ENCODE measurements at places on chromosomes 12 and 14.

DNA sequence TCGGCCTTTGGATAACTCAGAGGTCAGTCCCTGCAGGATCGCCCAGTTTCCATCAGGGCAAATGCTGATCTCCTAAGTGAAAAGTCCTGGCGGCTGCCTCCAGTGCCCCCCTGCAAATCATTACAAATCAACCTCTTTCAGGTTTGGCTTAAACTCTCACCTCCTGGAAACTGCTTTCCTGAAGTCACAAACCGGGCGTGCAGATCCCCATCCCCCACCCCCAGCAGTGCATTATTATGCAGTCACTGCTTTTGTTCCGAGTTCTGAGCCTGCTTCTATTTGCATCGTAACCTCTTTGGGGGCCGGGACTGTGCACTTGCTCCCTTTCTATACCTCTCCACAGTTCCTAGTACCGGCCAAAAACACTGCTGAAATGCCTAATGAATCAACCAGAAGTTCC, at the start of gene USP44:
Gene USP44 (minus strand): TSS at position 172 of the 400 bp plus-strand sequence. CDS start 17,220 bp downstream, outside the sequence.
- DNase-seq = no peak

DNA sequence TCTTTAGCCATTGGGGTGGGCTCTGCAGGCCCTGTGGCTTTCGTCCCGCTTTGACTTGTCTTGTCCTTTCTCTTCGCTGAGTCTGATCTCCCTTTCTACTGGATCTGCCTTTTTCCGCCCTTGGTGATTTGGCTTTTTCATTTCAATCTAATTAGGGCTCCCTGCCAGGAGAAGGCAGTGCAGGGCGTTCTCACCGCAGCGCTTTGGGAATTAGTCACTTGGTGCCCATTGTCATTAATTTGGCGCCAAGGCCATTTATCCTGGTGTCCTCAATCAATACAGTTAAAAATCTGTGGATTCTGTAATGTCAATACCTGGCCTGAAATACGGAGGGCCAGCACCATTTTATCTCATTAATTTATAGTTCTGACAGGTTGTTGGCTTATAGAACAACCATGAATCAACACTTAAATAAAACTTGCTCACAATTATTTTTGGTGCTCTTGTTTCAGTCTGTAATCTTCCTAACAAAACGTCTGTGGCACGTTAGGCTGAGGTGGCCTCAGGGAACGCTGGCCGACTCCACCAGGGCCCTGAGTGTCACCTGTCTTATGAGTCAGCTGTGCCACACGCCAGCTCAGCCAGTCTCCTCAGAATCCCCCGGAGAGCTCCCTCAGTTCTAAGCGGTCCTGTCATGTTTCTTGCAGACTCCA, 115.7 kb downstream of the BEGAIN start:
- DNase-seq = no peak

- no peak for DNase-seq
Observed at GRCh38 chr14:84806622-84807021, 723.3 kb upstream of the FLRT2 start.

DNA sequence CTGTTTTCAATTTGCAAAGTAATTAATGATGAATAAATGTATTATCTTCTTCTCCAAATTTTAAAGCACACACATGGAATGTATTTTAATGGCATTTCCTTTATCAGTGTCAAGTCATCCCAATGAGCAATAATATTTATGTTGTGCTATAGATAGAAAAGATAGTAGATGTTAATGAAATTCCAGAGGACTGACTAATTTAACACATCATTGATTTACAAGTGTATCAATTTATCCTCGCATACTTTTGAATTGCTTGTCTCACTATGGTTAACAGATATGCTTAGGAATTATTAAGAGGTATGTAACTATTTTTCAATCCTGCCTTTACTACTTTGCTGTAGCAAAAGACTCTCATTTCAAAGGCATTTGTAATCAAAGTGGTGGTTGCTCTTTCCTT, 842.9 kb downstream of the SLC6A15 start:
- DNase-seq = no peak

DNA sequence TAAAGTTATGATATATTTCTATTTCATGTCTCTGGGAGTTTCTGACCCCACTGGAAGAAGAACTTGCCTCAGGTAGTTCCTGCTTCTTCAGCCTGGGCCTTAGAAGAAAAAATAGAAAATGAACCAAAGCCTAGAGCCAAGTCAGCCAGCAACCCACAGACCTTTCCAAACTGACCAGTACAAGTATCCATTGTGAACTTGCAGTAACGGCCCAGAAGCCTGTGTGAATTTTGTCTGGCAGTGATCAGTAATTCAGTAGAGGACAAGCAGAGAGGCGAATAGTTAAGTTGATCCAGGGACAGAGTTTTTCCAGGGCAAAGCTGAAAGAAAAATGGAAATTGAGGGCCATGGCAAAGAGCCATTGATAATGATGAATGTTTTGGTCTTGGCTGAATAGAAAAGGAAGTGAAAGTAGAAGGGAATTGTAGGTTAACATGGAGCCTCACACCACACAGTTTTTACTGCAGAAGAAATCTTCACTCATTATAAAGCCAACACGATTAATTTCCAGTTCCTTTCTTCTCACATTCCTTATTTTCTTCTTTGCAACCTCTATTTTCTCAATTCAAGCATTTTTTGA, 311.8 kb downstream of the BTG1 start:
- no peak for DNase-seq

DNA sequence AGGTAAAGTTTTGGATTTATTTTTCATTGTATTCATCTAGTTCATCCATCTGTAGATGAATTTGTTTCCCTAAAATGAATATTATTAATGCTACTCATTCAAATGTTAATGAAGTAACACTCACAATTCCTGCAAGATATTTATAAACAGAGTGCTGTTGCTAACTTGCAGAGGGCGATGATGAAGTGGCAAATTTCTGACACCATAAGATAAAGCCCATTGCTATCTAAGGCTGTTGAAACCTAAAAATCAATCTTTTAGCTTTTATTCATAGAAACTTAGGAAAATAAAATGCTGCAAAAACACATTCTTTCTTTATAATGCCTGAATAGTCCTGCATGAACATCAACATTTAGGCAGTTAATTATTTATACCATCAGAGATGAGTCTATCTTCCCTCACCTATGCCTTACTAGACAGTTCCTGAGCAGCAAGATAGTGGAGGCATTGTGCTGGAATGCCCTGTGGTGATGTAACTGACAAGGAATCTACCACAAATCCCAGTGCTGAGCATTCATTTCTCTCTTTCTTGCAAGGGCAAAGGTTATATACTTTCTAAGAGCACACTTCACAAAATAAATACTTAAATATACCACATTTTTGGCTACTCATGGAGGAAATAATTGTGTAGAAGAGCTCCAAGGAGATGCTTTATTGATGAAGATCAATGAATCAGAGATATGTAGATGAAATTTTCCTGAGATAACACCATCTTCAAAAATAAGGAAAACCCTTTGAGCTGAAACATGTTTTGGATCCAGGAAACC, 57.6 kb downstream of the LMNTD1 start:
- DNase-seq = no peak

- no peak for DNase-seq
Observed at GRCh38 chr12:50505675-50506530, 1.1 kb downstream of the DIP2B start.

DNA sequence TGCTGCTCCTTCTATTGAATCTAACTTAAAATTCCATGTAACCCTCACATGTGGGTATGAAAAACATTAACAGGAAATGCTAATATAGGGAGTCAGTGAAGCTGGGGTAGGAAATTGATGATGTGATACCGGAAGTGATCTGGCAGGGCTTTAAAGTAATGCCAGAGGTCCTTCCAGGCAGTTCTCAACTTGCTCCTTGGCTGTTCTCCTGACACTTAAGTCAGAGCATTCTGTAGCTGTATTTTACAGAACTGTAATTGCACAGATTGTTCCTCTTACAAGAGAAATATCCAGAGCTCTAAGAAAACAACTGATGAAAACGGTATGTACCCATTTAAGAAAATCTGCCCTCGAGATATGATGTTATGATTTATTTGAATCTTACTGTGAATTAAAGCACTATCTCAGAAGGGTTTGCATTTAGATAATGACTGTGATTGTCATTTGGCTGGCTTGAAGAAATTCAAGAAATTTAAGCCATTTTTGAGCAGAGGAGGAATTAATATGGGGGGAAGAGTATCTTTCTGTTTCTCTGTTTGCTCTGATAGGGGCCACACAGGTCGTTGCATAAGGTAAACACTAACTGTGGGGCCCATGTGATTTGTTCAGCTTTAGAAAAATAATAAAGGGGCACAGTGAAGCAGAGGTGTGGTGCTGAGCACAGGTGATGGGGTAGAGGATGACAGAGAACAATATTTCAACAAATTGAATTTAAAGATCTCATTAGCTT, 88.4 kb downstream of the BBS10 start:
- DNase-seq = no peak
